NCI-H1417 treated with DMSO at 0.1 percent for 48 hours (cell line): ENCODE measurements at places on chromosomes 3 and 15.

DNA sequence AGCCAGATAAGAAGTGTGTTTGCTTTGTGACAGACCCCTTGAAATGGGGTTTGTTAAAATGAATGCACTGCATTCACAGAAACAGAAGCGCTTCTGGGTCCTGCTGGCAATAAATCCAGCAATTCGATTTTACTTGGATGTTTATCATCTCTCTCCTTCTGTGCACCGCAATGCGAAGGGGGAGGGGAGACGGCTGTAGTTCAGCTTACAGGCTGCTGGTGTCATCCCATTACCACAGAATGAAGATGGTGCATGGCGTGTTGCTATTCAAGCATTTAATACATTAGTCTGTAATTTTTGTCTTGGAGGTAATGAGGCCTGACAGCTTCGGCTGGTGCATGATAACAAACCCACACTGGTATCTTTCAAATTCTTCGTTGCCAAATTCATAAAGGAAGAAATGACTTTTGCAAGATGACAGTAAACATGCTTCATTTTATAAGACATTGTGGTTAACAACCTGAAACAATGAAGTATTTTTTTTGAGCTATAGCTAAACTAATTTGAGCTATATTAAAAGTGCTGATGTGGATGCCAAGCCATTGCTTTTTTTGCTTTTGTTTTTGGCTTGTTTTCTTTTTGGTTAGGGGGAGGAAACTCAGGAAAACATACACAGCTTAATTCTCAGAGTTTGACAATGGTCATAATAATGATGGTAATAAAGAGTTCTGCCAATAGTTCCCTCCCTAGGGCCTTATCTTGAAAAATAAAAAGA lies 418.3 kb downstream of the OTOL1 start:
- DNase-seq, result no peak

DNA sequence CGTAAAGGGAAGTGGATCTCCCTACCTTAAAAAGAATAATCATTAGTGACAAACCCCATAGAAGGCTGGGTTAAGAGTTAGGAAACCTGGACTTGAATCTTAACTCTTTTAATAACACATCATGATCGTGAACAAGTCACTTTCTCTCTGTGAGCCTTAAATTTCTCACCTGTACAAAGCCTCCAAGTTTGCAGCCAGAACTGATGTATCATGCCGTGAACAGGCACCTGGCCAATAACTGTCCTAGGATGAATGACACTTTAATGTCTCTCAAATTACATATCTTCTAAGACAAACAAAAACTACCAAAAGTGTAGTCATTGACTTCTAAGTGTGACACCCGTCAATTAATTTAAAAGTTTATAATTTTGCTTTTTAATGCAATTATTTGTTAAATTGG lies 3.9 kb downstream of the UPK1B start:
- DNase-seq, result no peak

- no peak for DNase-seq
Observed at GRCh38 chr3:74282202-74282601, 332.3 kb downstream of the CNTN3 start.

GRCh38 chr3:95813244-95813643 lies 1001.1 kb upstream of the EPHA6 start:
- no peak for DNase-seq

GRCh38 chr3:185630182-185630622 lies 44.1 kb downstream of the SENP2 start:
- no peak for DNase-seq

DNA sequence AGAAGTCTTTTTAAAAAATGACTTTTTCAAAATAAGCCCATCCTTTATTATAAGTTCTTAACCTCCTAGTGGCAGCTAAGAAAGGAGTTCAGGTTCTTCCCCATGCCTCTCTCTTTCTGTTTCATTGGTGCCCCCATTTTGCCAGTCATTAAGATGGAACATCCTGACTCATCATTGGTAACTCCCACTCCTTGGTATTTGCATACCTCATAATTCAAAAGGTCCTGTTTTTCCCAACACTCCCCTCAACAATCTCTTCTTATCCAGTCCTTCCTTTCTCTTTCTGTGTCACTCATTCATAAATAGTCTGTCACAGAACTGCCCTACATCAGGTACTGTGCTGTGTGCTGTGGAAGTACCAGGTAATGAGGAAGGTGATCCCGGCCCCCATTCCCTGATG lies 394.0 kb downstream of the FOXP1 start:
- DNase-seq, result no peak

GRCh38 chr3:37217098-37217849 lies 42.9 kb upstream of the LRRFIP2 start:
- DNase-seq, result no peak

DNA sequence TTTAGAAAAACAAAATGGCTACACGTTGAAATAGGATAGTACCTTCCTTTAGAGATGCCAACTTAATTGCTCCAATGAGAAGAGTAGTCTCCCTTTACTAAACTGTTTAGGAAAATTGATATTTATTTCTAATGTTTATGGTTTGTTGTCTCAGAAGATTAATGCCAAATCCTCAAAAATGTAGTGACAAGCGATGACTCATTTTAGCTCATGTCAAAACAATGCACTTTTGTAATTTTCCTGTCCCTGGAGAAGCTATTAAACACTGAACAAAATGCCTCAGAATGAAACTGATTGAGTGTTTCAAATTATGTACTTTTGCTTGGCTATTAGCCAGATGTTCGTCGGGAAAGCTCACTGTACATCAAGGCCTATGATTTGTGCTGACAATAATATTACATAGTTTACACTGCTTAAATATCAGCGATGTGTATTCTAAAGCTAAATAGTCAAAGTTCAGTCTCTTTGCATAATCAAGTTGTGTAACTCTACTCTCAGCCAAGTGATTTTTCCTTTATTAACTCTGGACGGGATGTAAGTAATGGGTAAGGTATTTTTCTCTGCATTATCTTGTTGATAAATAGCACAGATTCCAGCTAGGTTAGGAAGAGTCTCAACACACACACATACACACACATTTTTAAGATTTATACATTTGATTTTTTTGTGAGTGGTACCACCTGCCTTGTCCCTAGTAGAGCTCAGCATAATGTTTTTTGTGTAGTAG lies 83.7 kb downstream of the CMSS1 start:
- DNase-seq, result peak; percentile 65

- no peak for DNase-seq
Observed at GRCh38 chr15:57654153-57654852, 52.2 kb upstream of the POLR2M start.

GRCh38 chr3:126912027-126912422 lies 70.9 kb upstream of the PLXNA1 start:
- no peak for DNase-seq

GRCh38 chr3:63740116-63740515 lies 79.0 kb upstream of the C3orf49 start:
- no peak for DNase-seq

- no peak for DNase-seq
Observed at GRCh38 chr3:11944052-11944673, 60.0 kb upstream of the SYN2 start.

- no peak for DNase-seq
Observed at GRCh38 chr3:69048990-69049389, 3.1 kb downstream of the TMF1 start.

DNA sequence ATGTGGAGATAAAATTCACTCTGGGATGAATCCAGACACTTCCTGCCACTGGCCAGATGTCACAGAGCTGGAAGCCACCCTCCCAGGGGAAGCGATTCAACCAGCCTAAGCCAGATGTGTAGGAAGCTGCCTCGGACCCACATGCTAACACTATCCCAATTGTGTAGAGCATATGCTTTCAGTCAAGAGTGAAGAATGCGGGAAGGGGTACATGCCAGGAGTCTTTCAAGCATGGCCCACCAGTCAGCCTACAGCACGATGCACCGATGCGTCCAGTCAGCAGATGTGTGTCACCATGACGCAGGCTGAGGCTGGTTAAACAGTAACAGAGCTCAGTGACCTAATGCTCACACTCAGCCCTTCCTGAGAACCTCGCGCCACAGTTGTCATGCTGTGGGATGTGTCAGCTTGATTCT lies 38.8 kb upstream of the BNC1 start:
- no peak for DNase-seq

- DNase-seq, result no peak
Observed at GRCh38 chr3:102896851-102897621, 462.2 kb downstream of the ZPLD1 start.

- no peak for DNase-seq
Observed at GRCh38 chr15:63244976-63245645, 32.3 kb upstream of the APH1B start.

GRCh38 chr3:171459137-171459941 lies 866 bp downstream of the TNIK start:
- peak; percentile 53 for DNase-seq

DNA sequence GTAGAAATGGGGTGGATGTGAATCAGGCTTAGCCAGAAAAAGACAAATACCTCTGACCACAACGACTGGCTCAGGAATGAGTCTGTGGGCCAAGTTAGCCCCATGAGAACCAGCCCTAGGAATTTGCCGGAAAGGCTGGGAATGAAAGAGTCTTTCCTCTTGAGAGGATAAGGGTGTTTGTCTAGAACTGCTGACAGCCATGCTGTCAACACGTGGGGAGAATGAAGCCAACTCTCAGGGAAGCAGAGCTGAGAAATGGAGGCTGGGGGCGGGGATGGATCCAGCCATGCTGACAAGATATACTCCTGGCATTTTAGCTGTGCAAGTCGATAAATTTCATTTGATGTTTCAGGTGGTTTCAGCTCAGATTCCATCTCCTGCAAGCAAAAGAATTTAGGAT lies 10.6 kb upstream of the SLC6A1 start:
- DNase-seq, result no peak

DNA sequence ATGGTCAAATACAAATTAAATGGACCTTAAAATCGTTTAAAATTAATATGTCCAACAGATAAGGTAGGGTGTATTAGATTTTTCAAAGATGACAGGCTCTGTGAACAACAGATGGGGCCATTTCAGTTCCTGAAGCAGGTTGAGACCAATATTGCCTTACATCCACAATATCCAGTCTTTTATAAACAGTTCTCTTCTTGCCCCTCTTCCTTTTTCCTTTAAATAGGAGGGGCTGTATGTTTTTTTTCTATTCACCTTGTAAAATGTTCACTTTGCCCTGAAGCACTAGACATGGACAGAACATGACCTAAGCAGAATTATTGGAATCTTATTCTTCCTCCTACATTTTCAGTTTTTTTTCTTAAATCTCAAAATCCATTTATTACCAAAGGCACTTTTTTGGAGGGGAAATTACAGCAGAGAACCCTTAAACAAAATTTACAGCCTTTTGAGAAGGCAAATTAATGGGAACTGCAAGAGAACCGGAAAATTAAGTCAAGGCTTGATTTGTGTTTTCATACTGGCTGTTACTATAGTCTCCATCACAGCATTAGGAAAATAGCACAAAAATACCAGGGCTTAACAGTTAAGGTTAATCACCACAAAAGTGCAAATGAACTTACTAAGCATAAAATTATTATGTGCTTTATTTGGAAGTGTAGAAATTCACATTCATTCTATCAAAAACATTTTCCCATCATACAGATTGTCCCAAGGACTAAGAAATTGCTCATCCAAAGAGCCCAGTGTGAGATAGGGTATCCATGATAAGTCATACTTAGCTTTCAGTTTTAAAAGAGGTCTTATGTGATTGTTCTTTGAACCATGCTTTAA lies 55.8 kb downstream of the CMSS1 start:
- DNase-seq, result no peak

DNA sequence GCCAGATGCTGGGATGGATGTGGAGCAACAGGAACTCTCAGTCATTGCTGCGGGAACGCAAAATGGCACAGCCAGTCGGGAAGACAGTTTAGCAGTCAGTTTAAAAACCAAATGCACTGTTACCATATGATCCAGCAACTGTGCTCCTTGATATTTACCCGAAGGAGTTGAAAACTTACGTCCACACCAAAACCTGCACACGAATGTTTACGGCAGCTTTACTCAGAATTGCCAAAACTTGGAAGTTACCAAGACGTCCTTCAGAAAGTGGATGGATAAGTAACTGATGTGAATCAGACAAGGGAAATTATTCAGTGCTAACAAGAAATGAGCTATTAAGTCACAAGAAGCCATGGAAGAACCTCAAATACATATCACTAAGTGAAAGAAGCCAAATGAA lies 36.1 kb upstream of the SLC41A3 start:
- no peak for DNase-seq
